ENCODE measurements at places on chromosomes 6 and 20.
A peak's percentile ranks its signal among the peaks of the same experiment; 100 is the strongest.

DNA sequence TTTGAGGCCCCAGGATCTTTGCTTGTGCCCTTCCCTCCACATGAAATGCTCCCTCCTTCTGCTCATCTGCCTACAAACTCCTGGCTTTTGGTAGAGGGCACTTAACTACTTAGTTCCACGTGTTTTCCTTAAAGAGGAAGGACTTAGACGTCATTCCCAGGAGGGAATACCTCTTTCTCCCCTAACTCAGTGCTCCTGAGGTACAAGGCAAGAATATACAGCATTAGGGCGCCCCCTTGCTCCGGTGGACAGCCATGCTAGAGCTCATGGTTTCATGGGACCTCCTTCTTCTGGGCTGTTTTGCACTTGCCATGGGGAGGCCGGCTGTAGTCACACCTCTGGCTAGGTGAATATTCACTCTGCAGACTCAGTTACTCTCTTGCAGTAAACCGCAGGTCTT, 93.8 kb upstream of the LY86 start:
- DNase-seq = peak; percentile 9

- DNase-seq = no peak
These were observed 117.0 kb downstream of the TFAP2A start for GRCh38 chr6:10297832-10298231.

DNA sequence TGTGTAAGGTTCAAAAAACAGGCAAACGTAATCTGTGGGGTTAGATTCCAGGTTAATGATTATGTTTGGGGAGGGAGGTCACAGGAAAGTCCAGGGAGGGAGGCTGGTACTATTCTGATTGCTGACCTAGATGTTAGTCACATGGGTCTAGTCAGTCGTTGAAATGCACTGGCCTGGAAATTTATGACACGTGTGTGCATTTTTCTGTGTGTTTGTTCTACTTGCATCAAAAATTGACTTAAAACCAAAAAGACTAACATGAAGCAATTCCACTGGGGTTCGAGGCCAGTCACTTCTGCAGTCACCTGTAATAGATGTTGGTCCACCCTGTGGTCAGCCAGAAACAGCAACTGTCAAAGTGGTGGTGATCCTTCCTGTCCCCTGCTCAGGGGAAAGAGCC, 104.2 kb upstream of the MLN start:
- DNase-seq = no peak

DNA sequence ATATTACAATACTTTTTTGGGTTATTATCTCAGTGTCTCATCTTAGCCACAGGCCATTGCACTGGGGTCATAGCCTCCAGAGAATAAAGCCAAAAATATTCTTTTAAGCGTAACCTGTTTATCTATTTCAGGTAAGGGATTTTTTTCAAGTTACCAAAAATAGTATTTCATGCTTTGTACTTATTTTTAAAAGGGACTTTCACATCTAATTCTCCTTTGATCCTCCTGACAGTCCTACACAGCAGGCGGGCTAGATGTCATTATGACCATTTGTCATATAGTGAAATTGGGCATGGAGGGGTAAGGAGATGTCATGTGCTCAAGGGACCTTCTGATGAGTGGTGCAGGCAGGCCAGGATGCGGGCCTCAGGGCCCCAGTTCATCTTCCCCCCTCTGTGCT, 68.9 kb downstream of the TBC1D7 start:
- DNase-seq = no peak

DNA sequence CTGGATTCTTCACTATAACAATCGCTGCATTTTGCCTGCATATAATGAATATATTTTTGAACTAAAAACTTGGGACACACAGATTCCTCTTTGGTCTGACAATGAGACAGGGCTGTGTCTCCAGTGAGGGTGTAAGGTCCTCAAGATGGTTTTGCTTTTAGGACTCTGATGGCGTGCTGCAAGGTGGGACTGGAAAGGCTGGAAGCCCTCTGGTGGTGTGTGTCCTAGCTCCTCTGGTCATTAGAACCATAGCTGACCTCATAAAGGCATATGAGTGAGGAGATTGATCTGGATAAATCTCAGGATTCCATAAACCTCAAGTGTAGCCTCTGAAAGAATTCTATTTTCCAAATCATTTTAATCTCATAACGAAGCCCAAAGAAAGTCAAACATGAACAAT, 108.4 kb upstream of the ASF1A start:
- DNase-seq = no peak

- no peak for DNase-seq
These were observed 30.1 kb upstream of the SLC16A10 start for GRCh38 chr6:111057074-111057752.

- no peak for DNase-seq
These were observed 272.9 kb upstream of the SUPT3H start for GRCh38 chr6:45650524-45651135.

- no peak for DNase-seq
These were observed 942.1 kb upstream of the EPHA7 start for GRCh38 chr6:94361304-94362060.

- no peak for DNase-seq
These were observed 155.3 kb downstream of the PRKN start for GRCh38 chr6:162572240-162572639.

GRCh38 chr20:50568549-50568942, 58.4 kb downstream of the PTPN1 start:
- DNase-seq = no peak

DNA sequence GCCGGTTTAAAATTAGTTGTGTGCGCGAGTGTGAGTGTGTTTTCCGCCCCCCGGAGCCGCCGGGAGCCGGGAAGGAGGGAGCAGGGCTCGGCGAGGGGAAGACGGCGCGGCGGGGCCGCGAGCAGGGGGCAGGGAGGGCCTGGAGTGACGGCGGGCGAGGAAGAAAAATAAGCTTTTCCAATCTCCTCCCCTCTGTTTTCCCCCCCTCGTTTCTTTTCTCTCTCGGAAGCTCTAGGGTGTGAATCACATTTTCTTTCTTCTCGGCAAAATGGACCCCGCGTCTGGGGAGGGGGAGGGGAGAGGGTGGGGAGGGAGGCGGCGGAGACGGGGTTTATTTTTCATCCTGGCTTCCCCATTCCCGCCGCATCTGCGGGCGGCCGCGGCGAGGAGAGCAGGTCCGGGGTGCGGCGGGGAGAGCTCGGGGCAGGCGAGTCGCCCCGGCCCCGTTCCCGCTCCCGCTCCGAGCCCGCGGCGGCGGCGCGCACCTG, 881 bp downstream of the BICRAL start:
- peak; percentile 71 for DNase-seq

- DNase-seq = no peak
These were observed 38.5 kb upstream of the MLIP start for GRCh38 chr6:54072635-54073313.

DNA sequence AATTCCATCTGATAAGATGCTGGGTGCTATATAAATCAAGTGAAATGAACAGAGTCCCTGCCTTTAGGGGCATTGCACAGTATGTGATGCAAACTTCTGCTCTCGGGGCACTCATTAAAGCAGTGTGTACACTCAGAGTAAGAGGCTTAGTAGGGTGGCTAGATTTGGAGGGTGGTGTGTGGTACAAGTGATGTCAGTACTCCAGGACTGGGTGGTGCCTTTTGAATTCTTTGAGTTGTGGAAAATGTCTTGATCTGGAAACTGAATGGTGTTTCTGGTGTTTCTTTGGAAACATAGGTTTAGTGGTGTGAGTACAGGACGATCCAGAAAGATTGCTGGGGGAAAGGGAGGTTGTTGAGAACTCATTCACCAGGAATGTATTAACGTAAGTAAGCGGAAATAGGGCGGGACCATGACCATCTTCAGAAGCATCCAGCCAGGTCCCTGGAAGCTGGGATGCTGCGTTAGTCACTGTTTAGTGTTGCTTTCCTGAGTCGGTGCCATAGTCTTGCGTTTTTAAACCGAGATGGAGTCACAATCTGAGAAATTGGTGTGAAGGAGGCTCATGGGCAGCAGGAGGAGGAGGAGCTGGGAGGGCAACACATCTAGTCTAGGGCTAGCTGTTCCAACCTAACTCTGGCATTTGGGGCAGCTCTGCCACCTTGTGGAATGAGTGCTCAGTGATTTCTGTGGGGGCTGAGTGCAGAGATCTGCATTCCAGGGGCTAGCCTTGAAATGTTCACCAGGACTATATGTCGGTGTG, 70.3 kb downstream of the SCAND1 start:
- DNase-seq = peak; percentile 36

- DNase-seq = no peak
These were observed 35.5 kb downstream of the PSMB9 start for GRCh38 chr6:32889533-32889932.

DNA sequence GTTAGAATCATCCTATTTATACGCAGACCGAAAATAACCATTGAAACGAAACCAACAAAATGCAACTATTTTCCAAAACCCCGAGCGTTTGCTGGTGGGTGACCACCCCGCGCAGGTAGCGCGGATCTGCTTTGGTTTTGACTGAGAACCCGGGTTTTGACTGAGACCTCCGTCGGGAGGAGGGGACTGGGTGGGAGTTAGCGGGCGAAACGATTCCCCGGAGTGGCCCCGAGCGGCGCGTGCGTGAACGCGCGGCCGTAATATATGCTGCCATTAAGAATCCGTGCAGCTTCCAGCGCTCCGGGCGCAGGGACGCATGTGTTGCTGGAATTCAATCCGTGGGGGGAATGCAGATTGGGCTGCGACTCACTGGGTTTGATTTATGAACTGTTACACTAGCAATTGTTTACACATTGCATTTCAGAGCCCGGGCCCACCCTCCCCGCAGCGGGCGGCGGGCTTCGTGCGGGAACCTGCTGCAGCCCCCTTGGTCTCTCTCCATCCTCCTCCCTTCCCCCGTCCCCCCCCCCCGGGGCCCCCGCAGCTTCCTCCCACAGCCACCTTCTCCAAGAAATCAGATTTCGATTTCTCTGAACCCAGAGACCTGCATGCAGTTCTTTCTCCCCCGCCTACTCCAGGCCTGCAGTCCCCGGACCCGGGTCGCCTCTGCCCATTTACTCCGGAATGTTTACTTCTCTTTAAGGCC, 9.9 kb downstream of the NRN1 start:
- no peak for DNase-seq

- DNase-seq = no peak
These were observed 36.1 kb downstream of the NTSR1 start for GRCh38 chr20:62744741-62745191.

DNA sequence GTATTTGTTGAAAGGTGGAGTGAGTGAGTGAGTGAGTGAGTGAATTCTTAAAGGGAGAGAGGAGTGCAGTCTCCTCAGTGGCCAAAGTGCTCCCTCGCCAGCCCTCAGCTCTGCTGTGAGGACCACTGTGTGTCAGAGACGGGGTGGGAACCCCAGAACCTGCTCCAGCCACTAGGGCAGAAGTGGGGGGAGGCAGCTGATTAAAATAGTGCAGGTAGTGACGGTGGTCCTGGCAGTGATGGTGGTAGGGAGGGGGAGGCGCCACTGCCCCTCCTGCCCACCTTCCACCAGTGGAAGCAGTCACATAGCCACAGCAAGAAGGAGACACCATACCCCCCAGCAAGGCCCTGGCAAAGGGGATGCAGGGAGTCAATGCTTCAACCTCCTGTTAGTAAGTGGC, 133.5 kb downstream of the PHACTR3 start:
- no peak for DNase-seq

- peak; percentile 48 for DNase-seq
These were observed 12.2 kb upstream of the SERPINB1 start for GRCh38 chr6:2853769-2854395.

DNA sequence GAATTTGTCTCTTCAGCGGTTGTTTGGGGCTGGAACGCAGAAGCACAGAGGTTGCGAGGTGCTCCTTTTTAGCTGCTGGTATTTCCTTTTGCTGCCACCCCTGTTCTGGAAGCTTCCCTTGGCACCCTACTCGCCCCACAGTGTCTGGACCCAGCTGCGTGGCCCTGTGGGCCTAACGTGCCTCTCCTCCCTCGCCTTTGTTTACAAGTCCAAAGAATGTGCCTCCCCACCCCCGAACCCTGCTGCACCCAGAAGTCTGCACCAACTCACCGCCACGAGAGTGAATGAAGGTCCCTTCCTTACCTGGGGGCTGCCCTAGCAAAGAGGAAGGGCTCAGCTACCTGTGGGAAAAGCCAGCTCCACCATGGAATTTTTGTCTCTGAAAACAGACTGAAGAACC, 139.7 kb upstream of the RPS6KA2 start:
- DNase-seq = no peak

GRCh38 chr20:54633374-54634355, 158.3 kb downstream of the DOK5 start:
- DNase-seq = no peak

GRCh38 chr20:50385733-50386640, 124.2 kb upstream of the PTPN1 start:
- DNase-seq = peak; percentile 19

- DNase-seq = no peak
These were observed 114.1 kb downstream of the KIF16B start for GRCh38 chr20:16459019-16459700.

- DNase-seq = no peak
These were observed 302.6 kb downstream of the SYNE1 start for GRCh38 chr6:152334555-152334954.

DNA sequence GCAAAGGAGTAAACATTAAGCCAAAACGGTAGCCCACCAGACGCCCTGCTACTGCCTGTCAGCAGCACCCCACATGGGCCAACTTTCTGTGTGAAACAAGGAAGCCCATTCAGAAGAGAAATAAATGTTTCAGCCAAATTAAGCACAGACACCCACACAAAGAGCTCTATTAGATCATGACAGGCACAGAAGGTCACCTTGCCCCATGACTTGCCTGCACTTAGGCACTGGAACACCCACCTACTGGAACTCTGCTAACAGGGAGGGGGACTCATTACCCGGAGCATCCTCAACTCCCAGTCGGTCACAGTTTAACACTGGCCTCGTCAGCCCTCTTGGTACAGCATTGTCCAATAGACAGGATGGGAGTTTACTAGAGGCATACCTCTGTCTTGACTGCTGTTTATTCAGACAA, 31.8 kb downstream of the GFOD1 start:
- no peak for DNase-seq

DNA sequence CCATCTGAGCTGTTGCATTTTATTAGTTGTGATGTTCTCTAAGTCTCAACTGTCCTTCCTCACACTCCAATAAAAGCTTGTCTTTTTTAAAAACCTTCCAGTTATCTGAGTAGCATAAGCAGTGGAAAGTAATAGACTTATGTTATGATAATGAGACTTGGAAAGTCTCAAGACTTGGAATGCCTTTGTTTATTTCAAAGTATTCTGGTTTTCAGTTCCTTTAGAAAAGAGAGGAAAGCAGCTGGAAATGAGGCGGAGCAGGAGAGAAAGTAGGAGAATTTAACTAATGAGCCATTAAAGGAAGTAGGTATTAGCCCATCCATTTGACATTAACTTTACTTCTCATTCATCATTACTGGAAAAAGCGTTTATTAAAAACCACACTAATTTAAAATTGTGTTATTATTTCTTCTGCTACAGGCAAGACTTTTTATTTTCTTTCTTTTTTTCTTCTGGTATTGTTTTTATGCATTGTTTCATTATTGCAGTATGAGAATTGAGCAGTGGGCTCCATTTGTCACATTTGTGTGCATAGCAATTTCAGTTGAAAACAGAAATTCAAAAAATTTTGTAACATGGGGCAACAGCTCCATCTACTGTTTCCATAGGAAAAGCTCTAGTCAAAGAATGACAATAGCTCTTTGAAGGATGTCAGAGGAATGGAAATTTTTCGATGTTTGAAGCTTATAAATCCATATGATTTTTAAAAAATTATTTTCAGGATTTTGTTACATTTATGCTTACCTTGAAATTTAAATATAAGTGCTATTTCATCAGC, 194.8 kb downstream of the COL9A1 start:
- no peak for DNase-seq

Measured in activated T-cell treated with anti-CD3 and anti-CD28 coated beads for 1 hour (primary cell).